ENCODE measurements at places on chromosomes 1 and 21.

- no peak for DNase-seq
Measured at GRCh38 chr21:18340387-18340942, 63.1 kb downstream of the TMPRSS15 start.

GRCh38 chr1:204108312-204109141, 35.6 kb downstream of the SOX13 start:
- no peak for DNase-seq

DNA sequence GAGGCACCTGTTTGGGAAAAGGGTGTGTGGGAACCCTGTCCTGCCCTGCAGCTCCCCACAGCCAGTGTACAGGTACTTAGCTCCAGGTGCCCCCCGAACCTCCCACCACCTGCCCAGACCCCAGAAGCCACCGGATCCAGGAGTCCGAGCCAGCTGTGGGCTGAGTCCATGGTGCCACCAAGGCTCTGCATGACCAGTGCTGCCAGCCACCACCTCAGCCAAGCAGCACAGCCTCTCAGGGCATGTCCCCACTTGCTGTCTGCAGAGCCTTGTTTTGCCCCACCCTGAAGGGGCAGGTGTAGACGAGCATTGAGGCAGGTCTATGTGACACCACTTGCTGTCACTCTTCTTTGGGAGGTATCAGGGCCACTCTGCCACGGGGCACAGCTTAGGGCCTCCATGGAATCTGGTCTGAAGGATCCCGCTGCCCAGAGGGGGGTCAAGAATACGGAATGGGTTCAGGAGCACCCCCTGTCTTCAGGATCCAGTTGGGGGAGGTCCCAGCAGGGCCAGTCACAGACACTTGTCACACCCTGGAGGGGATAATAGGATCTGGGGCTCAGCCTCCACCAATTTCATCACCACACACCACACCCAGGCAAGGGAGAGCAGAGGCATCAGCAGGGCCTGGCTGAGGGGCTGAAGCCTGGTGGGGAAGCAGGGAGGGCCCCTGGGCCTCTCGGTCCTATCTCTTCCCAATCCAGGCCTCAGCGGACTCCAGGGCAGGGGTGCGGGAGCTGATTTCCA, 27.7 kb downstream of the ARHGEF19 start:
- no peak for DNase-seq

GRCh38 chr1:205335692-205336091, 14.1 kb upstream of the NUAK2 start:
- peak; percentile 73 for DNase-seq

GRCh38 chr1:216793973-216794372, 70.7 kb upstream of the ESRRG start:
- DNase-seq, result no peak

GRCh38 chr1:183566026-183566425, 24.2 kb downstream of the NCF2 start:
- DNase-seq, result no peak

GRCh38 chr1:228142155-228142691, 2.1 kb downstream of the GUK1 start:
- no peak for DNase-seq

Data from T-helper 1 cell (primary cell).